Renal pelvis (tissue), 12 donors: ENCODE measurements at places on chromosomes 4 and X.

DNA sequence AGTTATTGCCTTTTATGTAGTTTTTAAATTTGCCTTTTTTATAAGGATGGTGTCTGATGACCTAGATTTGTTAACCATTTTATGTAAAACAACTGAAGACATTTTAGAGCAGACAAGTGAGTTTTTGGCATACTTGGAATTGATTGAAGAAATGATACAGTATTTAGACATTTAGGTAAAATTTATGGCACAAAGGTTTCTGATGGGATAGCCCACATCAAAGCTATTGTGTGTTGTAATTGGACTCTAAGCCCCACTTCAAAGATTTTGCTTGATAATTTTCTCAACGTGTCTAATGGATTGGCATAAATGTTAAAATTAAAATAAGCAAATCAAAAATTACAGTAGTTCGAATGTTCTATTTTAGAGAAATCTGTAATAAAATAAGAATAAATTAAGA, 17.6 kb downstream of the EPGN start:
- no peak for DNase-seq

GRCh38 chr4:165201806-165202205, 5.6 kb upstream of the KLHL2 start:
- no peak for DNase-seq

DNA sequence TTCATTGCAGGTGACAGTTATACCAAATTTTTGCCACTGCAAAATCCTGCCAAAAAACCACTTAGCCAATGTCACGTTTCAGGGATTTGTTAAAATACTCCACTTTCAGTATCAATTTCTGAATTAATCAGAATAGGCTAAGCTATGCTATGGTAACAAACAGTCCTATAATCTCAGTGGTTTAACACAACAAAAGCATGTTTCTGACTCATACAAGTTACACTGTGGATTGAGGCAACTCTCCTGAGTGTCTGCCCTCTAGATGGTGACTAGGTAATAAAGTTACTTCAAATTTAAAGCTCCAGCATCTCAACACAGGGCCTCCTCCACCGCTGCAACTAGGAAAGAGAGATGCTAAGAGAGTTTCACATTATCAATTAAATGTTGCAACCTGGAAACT, 23.0 kb upstream of the RADX start:
- no peak for DNase-seq

DNA sequence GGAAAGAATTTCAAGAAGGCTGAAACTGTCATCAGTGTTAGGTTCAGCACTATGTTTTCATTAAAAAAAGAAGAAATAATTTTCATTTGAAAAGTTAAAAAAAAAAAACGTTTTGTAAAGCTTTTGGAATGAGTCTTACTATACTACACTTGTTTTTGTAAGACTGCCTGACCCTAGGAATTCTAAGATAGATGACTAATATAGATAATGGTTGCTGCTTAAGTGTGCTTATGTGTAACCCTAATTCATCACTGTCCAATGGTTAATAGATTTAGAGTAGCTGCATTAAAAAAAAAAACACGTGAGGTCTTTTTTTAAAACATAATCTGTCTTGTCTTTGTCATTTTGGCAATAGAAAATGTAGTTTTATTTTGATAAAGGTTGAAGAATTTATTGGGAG, 323.2 kb downstream of the IL1RAPL1 start:
- DNase-seq, result no peak

DNA sequence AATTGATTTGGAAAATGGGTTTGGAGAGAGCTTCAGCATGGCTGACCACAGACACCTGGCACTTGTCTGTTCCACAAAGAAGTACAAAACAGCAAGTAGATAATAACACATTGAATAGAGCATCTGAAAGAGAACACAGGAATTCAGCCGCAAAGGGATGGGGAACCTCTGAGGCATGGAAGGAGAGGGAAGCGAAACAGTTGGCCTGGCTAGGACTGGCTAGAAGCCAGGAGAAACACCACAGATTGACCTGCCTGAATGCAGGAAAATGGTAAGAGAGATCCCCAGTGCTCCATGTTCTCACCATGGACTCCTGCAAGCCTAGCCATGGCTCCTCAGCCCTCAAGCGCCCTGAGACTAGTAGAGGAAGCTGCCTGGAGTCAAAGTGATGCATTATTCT, 169.7 kb upstream of the SH3RF1 start:
- no peak for DNase-seq

- DNase-seq, result no peak
These were observed 130.4 kb upstream of the FRMPD4 start for GRCh38 chrX:12007881-12008280.
